Regular cardiac myocyte (primary cell): ENCODE measurements at places on chromosomes 7 and 10. TPM values are rescaled to one million over a fixed set of nuclear protein-coding genes. Genes with fewer than 3 reads are reported as not detected.

NEUROG3 gene
- total RNA-seq: not detected in 2 replicates

NOBOX gene
- not detected in 2 replicates for total RNA-seq

DNAH11 gene
- total RNA-seq: 4.0 and 7.6 TPM in 2 replicates

MLLT10 gene
- total RNA-seq: 22.8 and 33.8 TPM in 2 replicates

AKR1C1 gene
- total RNA-seq: 69.3 and 122 TPM in 2 replicates

NCF1 gene
- not detected in 2 replicates for total RNA-seq

AKR1C8 gene
- total RNA-seq: not detected in 2 replicates

BAMBI gene
- total RNA-seq: 8.6 and 35.5 TPM in 2 replicates

BEND7 gene
- 0.58 and 2.3 TPM in 2 replicates for total RNA-seq

PLAU gene
- total RNA-seq: 53.0 and 130 TPM in 2 replicates

VSTM4 gene
- 0.77 and 4.5 TPM in 2 replicates for total RNA-seq

FAM24B gene
- 4.4 and 5.4 TPM in 2 replicates for total RNA-seq

HMX3 gene
- total RNA-seq: not detected in 2 replicates

CTTNBP2 gene
- total RNA-seq: 0.28 and 0.58 TPM in 2 replicates

DPYSL4 gene
- total RNA-seq: 7.5 and 7.6 TPM in 2 replicates

LRRC4 gene
- 0.19 TPM in 1 of 2 replicates, not detected in the other for total RNA-seq

ZNRF2 gene
- total RNA-seq: 5.4 and 10.4 TPM in 2 replicates

TCAF2 gene
- 6.5 and 7.1 TPM in 2 replicates for total RNA-seq

PRPS1L1 gene
- total RNA-seq: not detected in 2 replicates

RPP30 gene
- 55.0 and 55.6 TPM in 2 replicates for total RNA-seq
